ENCODE measurements at places on chromosomes 1 and 21.

GRCh38 chr1:174605198-174605597 is 157.4 kb downstream of the GPR52 start:
- no peak for DNase-seq

- no peak for DNase-seq
Measured at GRCh38 chr1:102566182-102566581, 542.1 kb downstream of the COL11A1 start.

DNA sequence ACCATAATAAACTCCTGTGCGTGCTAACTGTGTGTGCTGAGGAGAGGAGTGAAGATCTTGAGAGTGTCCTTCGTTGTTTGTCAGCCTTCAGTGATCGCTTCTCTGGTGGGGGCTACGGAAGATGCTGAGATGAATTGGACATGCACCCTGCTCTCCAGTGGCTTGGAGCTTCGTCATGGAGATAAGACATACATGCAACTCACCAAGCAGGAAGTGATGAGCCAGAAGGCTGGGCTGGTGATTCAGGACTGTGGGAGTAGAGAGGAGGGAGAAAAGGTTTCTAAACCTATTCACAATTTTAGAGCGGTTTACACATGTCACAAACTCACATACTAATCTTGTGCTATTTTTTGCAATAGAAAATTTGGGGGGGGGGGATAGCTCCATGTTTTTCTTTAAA is 128.9 kb upstream of the ADAR start:
- DNase-seq, result no peak

DNA sequence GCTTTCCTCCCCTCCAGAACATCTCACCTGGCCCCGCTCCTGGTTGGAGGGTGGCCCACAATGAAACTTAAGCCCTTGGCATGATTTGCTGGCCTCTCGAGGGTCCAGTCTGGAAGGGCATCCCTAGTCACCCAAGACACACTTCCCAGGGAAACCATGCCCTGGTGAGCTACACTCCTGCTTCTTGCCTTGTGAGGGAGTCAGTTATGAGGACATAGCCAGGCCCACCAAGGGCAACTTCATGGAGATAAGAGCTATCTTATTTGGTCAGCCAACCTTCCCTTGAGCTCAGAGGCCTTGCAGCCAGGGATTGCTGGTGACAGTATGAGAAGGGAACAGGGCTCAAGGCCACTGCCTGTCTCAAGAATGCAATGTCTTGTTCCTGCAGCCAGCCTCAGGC is 9.7 kb downstream of the TNR start:
- no peak for DNase-seq

DNA sequence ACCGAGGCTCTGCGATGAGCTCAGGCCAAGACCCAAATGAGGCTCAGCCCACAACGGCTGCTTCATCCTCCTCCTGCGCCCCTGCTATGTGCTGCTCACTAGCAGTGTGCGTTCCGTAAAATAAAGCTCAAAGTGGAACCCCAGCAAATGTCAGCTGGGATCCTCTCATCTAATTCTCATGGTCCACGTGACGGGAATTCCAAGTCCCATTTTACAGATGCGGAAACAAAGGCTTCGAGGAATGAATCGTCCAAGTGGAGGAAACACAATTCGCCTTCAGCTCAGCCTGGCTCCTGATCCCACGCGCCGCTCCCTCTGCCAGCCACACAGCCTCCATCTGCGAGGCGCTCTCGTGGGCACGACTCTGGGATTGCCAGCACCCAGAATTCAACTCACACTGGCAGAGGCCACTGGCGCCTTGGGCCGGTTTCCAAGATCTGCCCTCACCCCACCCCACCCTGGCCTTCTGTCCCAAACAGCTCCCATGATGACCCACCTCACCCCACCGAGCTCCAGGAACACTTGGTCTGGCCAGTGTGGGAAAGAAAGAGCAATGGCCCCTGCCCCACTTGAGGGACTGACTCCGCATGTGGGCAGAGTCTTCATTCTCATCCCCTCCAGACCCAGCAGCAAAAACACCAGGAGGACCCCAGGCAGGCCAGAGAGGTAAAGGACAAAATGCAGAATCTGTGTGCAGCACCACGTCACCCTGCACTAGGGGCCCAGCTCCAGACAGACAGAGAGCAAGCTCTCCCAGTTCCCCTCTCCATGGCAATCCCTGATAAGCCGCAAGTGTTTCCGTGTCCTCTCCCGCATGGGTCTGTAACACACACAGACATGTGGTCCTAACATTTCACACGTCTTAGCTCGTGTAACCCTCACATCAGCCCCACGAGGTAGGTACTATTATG is 10.5 kb downstream of the CASZ1 start:
- DNase-seq, result no peak

DNA sequence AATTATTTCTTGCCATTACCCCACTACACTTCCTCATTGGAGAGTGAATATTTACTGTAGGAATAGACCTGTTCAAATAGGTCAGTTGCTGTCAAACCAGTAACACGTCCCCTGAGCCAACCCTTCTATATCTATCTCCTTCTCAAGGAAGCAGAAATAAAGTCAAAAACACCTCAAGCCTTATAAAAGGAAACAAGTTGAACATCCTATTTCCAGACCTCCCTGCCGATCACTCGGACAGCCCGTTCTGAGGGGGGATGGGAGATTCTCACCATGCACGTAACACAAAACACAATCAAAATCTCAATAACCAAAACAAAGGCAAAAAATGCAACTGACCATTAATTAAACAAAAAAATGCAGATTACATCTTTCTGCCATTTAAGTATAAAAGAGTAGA is 121.5 kb upstream of the KRTAP19-8 start:
- DNase-seq, result no peak

DNA sequence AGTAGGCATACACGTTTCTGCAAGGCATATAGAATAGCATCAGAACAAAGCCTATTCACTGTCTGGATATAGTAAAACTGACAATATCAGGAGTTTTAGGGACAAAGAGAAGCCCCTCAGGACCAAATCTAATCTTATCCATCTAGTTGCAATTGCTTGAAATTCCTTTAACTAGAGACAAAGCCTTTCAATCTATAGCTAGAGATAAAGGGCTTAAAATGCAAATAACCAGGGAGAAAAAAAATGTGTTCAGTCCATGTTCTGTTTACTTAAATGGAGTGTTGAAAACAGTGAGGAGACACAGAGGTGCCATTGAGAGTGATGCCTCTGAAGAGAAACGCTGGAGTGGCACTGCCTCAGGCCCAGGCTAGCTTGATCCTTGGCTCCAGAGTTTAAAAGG is 286.1 kb downstream of the DPYD start:
- no peak for DNase-seq

DNA sequence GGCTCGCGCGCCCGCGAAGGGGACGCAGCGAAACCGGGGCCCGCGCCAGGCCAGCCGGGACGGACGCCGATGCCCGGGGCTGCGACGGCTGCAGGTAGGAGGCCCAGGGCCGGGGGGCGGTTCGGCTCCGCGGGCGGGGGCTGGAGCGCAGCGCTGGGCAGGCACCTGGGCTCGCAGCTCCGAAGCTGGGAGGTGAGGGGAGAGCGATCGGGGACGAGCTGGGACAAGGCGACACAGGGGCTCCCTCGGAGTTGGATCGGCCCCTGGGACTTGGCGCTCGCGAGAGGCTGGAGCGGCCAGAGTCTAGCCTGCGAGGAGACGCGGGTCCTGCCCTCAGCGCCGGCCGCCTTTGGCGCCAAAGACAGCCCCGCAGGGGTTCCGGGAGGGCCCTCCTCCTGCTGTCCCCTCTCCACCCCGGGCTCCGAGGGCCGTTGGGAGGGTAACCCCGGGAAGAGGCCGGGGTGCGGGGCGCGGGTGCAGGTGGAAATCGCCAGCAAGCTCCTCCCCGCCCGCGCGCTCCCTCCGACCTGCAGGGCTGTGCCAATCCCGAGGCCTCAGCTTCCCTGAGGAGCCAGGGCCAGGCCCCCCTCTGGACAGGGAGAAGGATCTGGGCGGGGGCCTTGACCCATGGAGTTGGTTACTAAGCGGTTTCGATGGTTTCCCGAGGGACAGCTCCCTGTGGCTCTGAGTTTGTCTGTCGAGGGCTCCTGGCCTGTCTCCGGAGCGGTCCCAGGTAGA is 401 bp downstream of the TP73 start:
- DNase-seq, result no peak

- no peak for DNase-seq
Measured at GRCh38 chr1:116887212-116887611, 22.5 kb upstream of the PTGFRN start.

GRCh38 chr1:47399846-47400155 is 16.3 kb upstream of the FOXE3 start:
- DNase-seq, result no peak

DNA sequence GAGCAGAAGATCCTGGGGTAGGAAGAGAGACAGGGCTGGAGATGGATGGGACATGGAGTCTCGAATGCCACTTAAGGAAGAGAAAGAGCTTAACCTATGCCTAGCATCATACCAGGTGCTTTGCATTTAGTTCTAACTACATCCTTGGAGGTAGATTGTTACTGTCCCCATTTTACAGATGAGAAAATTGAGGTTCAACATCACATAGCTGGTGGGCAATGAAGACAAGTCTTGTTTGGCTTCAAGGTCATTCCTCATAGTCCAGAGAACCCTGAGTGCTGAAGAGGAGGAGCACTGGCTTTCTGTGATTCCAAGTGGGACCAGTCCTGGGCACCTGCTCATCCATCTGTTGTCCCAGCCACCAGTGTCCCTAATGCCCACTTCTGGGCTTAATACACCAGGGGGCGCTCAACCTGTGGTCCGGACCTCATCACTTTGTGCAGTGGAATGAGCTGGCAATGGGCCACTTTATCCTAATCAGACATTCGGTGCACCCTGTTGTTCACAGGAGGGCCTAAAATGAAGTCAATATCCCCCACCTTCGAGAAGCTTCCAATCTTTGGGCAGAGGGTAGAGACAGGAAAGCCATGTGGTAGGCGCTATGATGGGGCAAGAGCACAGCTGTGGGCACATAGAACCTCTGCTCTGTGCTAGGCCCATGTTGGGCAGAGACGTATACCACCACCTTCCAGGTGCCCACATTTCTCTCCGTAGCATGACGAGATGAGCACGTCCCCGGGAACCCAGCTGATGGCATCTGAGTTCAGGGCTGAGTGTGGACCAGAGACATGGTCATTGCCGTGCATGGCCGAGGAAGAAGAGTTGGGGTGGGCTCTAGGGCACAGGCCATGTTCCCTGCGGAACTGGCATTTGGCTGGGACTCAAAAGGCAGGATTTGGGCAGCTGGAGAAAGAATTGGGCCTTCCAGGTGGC is 9.2 kb downstream of the RPS6KA1 start:
- DNase-seq, result peak; percentile 34

DNA sequence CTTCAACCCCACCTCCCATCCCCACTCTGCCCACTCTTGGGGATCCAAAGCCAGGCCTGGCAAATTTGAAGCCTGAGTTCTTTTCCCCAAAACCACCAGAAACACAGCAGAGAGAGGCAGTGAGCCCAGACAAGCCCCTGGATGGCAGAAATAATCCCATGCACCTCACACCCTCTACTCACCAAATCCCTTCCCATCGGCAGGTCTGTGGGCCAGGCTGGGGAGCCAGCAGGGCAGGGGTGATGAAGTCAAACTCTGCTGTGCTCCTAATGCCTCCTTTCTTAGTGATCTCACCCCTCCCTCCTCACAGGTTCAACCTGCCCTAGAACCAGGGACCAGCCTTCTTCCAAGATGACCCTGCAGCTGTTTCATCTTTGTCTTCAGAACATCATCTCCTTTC is 72.4 kb downstream of the GLIS1 start:
- DNase-seq, result no peak

DNA sequence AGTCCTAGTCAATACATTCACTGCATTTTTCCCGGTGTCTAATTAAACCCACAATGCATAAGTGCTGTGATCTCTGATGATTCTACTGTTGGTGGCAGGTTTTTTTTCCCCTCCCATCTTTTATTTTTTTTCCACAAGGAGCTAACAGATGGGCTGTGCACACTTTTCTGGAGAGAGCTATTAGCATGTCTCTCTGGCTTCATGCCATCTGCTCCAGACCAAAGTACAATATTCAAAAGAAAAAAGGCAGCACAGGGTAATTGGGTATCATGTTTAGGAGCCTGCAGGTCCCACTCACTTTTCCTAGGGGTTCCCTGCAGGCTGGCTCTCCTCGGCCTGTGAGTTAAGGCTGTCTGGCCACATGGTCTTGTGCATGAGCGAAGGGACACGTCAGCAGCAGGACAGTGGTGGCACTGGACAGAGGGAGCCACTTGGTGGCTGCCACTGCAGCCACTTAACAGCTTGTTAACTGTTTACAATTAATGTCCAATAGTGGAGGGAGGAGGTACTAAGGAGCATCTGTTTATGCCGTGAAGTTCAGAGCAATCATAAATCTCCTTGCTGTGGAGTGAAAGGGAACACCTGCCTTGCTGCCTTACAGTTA is 53.5 kb upstream of the C8B start:
- DNase-seq, result no peak

- no peak for DNase-seq
Measured at GRCh38 chr21:28738882-28739281, 253.8 kb downstream of the LTN1 start.

DNA sequence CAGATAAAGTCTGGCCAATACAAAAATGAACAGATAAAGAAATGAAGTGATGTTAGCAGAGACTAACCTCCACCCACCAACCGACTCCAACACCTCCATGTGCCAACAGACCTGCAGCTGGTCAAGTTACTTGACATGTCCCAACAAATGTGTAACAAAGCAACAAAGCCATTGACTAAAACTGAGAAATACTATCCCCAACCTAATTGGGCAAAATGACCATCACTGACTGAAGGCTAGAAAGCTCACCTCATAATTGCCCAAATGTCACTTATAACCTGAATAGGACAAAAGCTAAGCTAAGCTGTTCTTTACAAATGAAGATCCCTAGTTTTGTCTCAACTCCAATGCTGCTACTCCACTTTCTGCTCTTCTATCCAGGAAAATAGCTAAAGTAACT is 7.5 kb downstream of the KDM5B start:
- DNase-seq, result no peak

DNA sequence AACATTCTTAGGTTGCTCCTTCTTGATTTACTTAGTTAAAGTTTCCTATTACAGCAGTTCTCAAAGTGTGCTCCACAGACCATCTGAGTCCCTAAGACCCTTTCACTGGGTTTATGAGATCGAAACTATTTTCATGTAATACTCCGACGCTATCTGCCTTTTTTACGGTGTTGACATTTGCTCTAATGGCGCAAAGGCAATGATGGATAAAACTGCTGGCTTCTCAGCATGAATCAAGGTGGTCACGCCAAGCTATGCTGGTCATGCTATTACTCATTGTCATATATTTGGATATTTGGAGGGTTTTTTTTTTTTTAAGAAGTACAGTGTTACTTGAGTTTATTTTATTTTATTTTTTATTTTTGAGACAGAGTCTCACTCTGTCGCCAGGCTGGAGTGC is 235.1 kb downstream of the KIF26B start:
- no peak for DNase-seq

DNA sequence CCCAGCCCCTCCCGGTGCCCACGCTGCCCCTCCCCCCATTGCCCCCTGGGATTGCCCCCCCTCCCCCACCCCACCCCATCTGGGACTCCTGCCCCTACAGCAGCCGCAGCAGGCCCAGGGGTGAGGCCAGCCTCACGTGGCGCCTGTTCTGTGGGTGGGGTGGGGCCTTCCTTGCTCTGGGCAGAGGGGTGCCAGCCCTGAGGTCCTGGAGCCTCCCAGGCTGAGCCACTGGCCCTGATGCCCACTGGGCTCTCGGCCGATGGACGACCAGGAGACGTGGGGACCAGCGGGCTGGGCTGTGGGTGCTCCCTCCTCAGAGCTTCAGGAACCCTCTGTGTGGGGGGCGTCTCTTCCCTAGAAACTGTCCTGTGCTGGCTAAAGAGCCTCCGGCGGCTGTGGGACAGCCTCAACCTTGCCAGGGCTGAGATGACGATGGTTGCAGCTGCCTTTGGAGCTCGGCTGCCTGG is 5.8 kb upstream of the C1orf159 start:
- DNase-seq, result no peak
